Right lobe of liver (tissue), 6 donors: ENCODE measurements at places on chromosomes 6 and 20.

GRCh38 chr20:16955971-16956370 lies 207.8 kb downstream of the OTOR start:
- H3K4me1 ChIP-seq = no peaks in the 10 kb centered on the region
- H3K36me3 ChIP-seq = no peaks in the 10 kb centered on the region
- H3K4me3 ChIP-seq = no peak overlapping the region
- DNase-seq = no peak
- H3K27me3 ChIP-seq = no peaks in the 10 kb centered on the region
- H3K27ac ChIP-seq = no peak overlapping the region

- no peak overlapping the region for H3K27ac ChIP-seq
- H3K4me1 ChIP-seq = no peaks in the 10 kb centered on the region
- no peak for DNase-seq
- no peaks in the 10 kb centered on the region for H3K36me3 ChIP-seq
Measured at GRCh38 chr6:33160728-33161344, 31.4 kb downstream of the COL11A2 start.

DNA sequence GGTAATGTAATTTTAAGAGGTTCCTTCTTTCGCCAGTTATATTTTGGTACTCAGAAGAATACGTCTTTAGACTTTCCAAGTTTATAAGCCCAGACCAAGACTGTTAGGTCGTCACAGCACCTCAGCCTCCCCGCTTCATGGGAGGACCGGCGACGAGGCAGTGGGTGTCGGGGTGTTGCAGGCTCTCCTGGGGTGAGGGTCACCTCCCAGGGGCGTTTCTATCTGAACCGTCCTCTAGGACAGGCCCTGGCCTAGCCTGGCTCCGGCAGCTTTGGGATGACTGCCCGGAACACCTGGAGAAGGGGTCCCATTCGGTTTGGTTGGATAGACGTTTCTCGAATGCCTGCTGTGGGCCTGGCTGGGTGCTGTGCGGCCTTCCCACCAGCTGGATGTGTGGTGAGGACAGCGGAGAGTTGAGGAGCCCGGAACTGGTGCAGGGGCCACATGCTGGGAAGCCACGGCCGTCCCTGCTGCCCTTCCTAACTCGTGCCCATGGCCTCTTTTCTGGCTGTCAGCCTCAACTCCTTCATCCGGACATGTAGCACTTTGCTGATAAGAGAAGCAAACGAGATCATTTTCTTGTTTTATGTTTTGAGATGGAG lies 1.1 kb downstream of the OSBPL2 start:
- H3K4me1 ChIP-seq = no peaks in the 10 kb centered on the region
- H3K27me3 ChIP-seq = no peaks in the 10 kb centered on the region
- peak overlapping the region; percentile 70 for H3K4me3 ChIP-seq
- peak overlapping the region; percentile 78 for H3K27ac ChIP-seq
- DNase-seq = no peak

GRCh38 chr6:34065466-34066217 lies 80.2 kb downstream of the GRM4 start:
- DNase-seq = no peak
- H3K4me1 ChIP-seq = no peaks in the 10 kb centered on the region
- H3K27ac ChIP-seq = no peak overlapping the region
- H3K36me3 ChIP-seq = no peaks in the 10 kb centered on the region
- no peaks in the 10 kb centered on the region for H3K27me3 ChIP-seq

GRCh38 chr20:51412333-51412871 lies 130.1 kb downstream of the NFATC2 start:
- H3K27ac ChIP-seq = peak overlapping the region; percentile 63
- no peaks in the 10 kb centered on the region for H3K27me3 ChIP-seq
- no peaks in the 10 kb centered on the region for H3K36me3 ChIP-seq

DNA sequence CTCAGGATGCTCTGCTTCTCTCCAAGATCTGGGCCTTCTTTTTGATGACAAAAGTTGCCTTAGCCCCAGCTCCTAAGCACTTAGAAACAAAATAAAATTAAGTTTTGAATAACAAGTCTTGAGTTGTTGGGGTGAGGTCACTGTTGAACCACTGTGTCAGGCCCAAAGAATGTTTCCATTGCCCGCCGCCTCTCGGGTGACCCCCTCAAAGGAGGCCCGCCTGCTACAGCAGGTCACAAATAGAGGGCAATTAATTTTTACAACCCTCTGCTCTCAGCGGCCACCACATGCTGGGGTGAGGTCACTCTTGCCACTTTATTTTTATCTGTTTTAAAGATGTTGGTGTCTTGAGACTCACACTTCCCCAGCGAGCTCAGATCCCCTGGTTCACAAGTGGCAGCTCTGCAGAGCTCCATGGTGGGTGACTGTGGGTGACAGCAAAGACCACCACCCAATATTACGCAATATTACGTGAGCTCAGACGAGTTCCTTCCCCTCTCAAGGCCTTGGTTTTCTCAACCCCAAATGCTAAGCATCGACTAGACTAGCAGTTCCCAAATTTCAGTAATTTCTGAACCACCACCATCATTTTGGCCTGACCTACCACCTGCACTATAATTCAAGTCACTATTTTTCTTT lies 247.7 kb upstream of the PMEPA1 start:
- H3K4me1 ChIP-seq = no peaks in the 10 kb centered on the region
- DNase-seq = no peak
- H3K27me3 ChIP-seq = no peaks in the 10 kb centered on the region
- no peak overlapping the region for H3K4me3 ChIP-seq
- H3K27ac ChIP-seq = no peak overlapping the region

GRCh38 chr6:141965016-141965545 lies 167.6 kb upstream of the GJE1 start:
- no peak overlapping the region for H3K27ac ChIP-seq
- no peaks in the 10 kb centered on the region for H3K36me3 ChIP-seq
- no peaks in the 10 kb centered on the region for H3K27me3 ChIP-seq
- DNase-seq = no peak
- no peak overlapping the region for H3K4me3 ChIP-seq

GRCh38 chr6:41071501-41071922 lies 644 bp downstream of the OARD1 start:
- DNase-seq = no peak
- no peaks in the 10 kb centered on the region for H3K36me3 ChIP-seq
- H3K4me3 ChIP-seq = peak overlapping the region; percentile 54

DNA sequence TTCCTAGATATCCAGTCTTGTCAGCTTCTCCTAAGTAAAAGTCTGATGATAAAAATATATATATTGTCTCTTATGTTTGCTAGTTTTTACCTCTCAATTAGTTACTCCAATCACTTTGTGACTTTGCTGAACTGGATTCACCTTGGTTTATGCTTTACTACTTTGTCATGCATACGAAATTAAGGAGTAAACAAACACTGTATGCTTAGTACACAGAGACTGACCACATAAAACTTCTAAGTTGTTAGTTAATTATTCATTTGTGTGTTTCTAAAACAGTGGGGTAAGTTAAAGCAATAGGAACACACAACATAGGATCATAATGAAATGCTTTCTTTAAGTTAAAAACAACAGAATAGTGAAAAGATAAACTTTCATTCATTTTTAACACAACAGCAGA lies 877.3 kb upstream of the MAP3K7 start:
- no peak overlapping the region for H3K4me3 ChIP-seq
- H3K4me1 ChIP-seq = no peaks in the 10 kb centered on the region
- no peaks in the 10 kb centered on the region for H3K27me3 ChIP-seq
- no peak overlapping the region for H3K27ac ChIP-seq
- no peaks in the 10 kb centered on the region for H3K36me3 ChIP-seq

DNA sequence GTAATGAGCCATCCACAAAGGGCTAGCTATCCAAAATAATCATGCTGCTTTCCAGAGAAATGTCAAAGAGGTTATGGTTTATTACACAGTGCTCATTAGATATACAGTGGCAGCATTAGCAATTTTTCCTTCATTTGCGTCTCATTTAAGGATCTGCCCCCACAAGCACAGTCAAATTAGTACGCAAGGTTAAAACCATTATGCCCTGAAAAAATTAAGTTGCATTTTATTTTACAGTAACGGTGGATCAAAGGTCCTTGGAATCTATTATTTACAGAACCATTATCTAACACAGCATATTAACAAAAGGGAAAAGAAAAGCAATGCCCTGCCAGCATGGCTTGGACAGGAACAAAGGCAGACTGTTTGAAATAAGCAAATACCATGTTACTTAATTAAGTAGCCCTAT lies 144.8 kb downstream of the PDSS2 start:
- no peaks in the 10 kb centered on the region for H3K27me3 ChIP-seq
- H3K4me1 ChIP-seq = no peaks in the 10 kb centered on the region
- no peak overlapping the region for H3K4me3 ChIP-seq
- DNase-seq = no peak
- H3K36me3 ChIP-seq = no peaks in the 10 kb centered on the region

GRCh38 chr6:107264357-107264840 lies 149.1 kb upstream of the BEND3 start:
- H3K27ac ChIP-seq = no peak overlapping the region
- H3K36me3 ChIP-seq = no peaks in the 10 kb centered on the region
- no peak overlapping the region for H3K4me3 ChIP-seq
- no peak for DNase-seq
- no peaks in the 10 kb centered on the region for H3K27me3 ChIP-seq

DNA sequence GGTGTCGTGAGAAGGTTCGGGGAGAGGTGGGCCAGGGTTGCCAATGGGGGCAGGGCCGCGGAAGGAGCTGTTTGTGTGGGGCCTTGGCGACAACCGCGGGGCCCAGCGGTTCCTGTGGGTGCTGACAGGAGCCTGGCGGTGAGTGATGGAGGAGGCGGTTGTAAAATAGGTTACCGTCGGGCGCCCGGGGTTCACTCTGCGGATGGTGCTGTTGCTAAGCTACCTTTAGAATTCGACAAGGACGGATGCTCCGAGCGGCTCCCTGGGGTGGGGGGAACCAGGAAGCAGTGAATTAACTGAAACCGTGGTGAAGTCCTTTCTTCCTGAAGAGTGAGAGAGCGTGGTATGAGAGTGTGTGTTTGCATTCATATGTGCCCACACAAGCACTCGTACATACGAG lies 61.7 kb downstream of the CDH22 start:
- DNase-seq = no peak
- H3K36me3 ChIP-seq = no peaks in the 10 kb centered on the region
- H3K4me1 ChIP-seq = no peaks in the 10 kb centered on the region
- no peaks in the 10 kb centered on the region for H3K27me3 ChIP-seq
- H3K4me3 ChIP-seq = no peak overlapping the region
- H3K27ac ChIP-seq = no peak overlapping the region

DNA sequence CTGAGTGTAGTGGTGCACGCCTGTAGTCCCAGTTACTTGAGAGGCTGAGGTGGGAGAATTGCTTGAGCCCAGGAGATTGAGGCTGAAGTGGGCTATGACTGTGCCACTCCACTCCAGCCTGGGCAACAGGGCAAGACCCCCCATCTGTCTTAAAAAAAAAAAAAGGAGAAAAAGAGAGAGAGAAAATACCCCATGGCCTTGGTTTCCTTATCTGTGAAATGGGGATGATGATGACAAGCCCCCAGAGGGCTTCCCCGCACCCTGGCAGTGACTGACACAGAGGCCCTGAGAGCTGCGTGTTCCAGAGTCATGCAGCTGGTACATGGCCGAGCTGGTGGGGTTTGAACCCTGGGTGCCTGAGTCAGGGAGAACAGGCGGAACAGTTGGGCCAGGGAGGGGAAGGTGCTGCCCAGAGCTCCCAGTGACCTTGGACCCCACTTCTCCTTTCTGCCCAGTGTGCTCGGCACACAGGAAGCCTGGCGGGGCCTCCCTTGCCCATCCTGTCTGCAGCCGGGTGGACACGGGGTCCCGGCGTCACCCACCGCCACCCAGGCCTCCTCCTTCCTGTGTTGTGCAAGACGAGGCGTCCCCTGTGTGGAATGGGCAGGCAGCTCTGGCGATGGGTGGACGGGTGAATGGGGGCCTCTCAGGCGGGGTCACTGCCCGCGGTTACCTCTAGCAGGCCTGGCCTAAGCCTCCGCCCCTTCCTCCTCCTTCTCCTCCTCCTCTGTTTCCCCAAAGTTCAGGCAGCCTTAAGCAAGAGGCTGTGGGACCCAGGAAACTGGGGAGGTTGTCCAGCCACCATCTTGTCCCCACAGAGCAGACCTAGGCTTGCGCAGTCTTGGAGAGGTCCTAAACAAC lies 84.2 kb downstream of the CEBPB start:
- DNase-seq = peak; percentile 90
- H3K36me3 ChIP-seq = no peaks in the 10 kb centered on the region
- H3K4me3 ChIP-seq = no peak overlapping the region

- no peak overlapping the region for H3K27ac ChIP-seq
- peak; percentile 17 for DNase-seq
- H3K4me3 ChIP-seq = no peak overlapping the region
- H3K36me3 ChIP-seq = no peaks in the 10 kb centered on the region
- no peaks in the 10 kb centered on the region for H3K27me3 ChIP-seq
Measured at GRCh38 chr20:57656821-57657534, 36.8 kb upstream of the ZBP1 start.

GRCh38 chr6:112204350-112204706 lies 50.0 kb downstream of the LAMA4 start:
- no peak overlapping the region for H3K4me3 ChIP-seq
- H3K27ac ChIP-seq = peak overlapping the region; percentile 52
- H3K27me3 ChIP-seq = no peaks in the 10 kb centered on the region
- no peaks in the 10 kb centered on the region for H3K36me3 ChIP-seq
- no peak for DNase-seq

DNA sequence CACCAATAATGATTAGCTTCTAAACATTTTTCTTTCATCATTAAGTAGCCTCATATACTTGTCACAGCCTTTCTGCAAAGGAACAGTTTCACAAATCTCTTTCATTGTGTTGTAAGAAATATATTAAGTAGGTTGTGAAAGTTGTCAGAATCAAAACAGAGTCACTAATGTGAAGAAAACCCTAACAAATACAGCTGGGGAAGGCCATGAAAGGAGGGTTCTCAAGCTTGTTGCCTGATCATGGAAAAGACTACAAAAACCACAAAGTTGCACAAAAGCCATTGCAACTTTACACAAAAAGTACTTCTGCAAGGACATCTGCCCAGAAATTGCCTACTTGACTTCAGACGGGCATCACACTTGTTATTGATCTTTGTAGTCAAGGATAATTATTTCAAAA lies 216.1 kb downstream of the ALDH8A1 start:
- no peaks in the 10 kb centered on the region for H3K4me1 ChIP-seq
- DNase-seq = no peak
- no peak overlapping the region for H3K27ac ChIP-seq
- no peaks in the 10 kb centered on the region for H3K27me3 ChIP-seq
- no peak overlapping the region for H3K4me3 ChIP-seq

GRCh38 chr6:124254941-124255685 lies 451.4 kb downstream of the NKAIN2 start:
- H3K27me3 ChIP-seq = no peaks in the 10 kb centered on the region
- DNase-seq = no peak
- H3K27ac ChIP-seq = no peak overlapping the region
- H3K36me3 ChIP-seq = no peaks in the 10 kb centered on the region
- H3K4me3 ChIP-seq = no peak overlapping the region

- H3K4me3 ChIP-seq = no peak overlapping the region
- no peaks in the 10 kb centered on the region for H3K27me3 ChIP-seq
- H3K4me1 ChIP-seq = no peaks in the 10 kb centered on the region
- no peak for DNase-seq
- H3K36me3 ChIP-seq = no peaks in the 10 kb centered on the region
Measured at GRCh38 chr6:121865811-121866210, 430.4 kb downstream of the GJA1 start.

- no peaks in the 10 kb centered on the region for H3K27me3 ChIP-seq
- H3K36me3 ChIP-seq = no peaks in the 10 kb centered on the region
- DNase-seq = no peak
- no peak overlapping the region for H3K27ac ChIP-seq
- H3K4me3 ChIP-seq = no peak overlapping the region
Measured at GRCh38 chr6:142566628-142567396, 265.0 kb downstream of the ADGRG6 start.

GRCh38 chr20:41643504-41643938 lies 25.3 kb upstream of the CHD6 start:
- no peaks in the 10 kb centered on the region for H3K27me3 ChIP-seq
- H3K27ac ChIP-seq = no peak overlapping the region
- H3K4me3 ChIP-seq = no peak overlapping the region
- H3K36me3 ChIP-seq = no peaks in the 10 kb centered on the region
